Stimulated activated memory B cell treated with anti-CD40 and anti-IgM and Interleukin-4, amounts not matched to agents 10 μg/mL and 1 μg/mL and 100 μg/mL, for 72 hours (primary cell): ENCODE measurements at places on chromosomes 1 and 21.

DNA sequence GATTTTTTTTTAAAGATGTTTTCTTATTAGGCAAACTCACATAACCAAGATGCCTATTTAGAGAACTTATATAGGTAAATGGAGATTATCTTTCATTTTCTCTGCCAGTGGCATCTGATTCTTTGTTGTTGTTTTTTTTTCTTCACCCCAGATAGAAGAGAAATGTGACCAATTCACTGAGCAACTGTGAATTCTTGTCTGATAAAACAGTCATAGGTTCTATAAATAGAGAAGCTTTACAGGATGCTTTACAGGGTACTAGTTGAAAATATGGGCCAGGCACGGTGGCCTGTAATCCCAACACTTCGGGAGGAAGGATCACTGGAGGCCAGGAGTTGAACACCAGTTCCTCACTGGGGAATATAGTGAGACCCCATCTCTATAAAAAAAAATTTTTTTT is 50.7 kb upstream of the LAMC2 start:
- no peak for ATAC-seq

DNA sequence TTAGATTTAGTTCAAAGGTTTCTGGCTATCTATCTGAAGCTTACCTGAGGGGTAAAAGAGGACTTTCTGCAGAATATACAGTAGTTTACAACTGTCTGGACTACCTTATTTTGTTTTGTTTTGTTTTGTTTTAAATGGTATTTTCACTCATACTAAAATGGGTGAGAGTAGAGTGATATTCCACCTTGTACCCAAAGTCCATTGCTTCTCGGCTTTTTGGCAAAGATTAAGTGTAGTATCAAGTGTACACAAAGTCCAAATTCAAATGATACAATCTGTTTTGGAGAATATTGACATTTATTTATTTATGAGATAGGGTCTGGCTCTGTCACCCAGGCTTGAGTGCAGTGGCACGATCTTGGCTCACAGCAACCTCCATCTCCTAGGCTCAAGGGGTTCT is 11.7 kb upstream of the SMG7 start:
- no peak for ATAC-seq

DNA sequence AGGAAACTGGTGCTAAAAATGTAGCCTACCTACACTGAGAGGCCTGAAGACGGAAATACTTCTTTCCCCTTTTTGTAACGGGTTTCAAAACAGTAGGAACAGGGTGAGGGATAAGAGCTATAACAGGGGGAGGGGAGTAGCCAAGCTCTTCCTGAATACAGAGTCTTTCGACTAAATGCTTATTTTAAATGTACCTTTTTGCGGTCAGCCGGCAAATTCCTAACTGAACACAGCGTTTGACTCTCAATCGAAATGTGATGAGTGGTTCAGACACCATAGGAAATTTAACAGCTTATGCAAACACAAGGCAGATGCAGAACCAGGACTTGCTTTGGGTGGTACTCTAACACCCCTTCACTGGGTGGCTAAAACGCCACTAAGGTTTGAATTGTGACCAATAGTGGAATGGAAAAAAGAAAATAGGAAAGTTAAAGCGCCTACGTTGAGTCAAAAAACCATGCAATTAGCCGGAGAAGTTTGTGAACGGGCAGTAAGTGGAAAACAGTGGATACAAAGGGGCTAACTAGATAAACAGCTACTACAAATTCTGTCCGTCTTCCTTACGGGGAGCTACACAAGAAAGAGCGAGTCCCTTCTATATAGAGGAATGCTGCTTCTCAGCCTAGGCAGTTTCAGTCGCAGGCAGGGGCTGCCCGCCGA is 1.7 kb downstream of the EGLN1 start:
- no peak for ATAC-seq

GRCh38 chr1:62998845-62999649 is 215.1 kb downstream of the ATG4C start:
- no peak for ATAC-seq

DNA sequence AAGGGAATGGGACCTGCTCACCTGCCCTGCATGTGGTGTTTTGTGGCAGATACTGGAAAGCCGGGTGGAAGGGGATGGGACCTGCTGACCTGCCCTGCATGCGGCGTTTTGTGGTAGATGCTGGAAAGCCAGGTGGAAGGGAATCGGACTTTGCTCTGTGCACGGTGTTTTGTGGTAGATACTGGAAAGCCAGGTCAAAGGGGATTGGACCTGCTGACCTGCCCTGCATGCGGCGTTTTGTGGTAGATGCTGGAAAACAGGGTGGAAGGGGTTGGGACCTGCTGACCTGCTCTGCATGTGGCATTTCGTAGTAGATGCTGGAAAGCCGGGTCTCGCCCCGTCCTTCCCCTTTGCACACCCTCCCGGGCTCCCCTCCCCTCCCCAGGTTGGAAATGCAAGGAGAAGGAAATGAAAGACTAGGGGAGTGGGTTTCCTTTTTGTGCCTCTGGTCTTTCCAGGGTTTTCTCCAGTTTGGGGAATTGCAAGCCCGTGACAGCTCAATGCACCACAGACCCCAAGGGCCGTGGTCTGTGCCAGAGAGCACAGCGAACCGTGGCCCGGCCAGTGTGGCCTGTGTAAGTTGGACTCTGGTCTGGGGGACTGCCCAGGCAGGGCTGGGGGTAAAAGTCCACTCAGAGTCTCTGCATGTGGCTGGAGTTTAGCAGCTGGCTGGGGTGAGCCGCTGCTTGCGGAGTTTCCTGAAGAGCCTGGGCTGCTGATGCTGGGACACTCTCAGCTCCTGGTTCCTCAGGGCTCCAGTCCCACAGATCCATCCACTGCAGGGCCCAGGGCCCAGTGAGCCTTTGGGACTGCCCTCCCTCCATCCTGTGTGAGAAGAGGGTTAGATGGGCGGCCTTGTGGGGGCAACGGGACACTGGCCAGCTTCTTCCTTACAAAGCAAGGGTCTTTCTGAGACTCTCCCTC is 105.5 kb downstream of the CRYAA start:
- no peak for ATAC-seq

GRCh38 chr1:153355445-153356071 is 2.1 kb upstream of the S100A9 start:
- ATAC-seq = peak; percentile 82

- no peak for ATAC-seq
Measured at GRCh38 chr1:247096112-247096511, 8.0 kb downstream of the ZNF669 start.

DNA sequence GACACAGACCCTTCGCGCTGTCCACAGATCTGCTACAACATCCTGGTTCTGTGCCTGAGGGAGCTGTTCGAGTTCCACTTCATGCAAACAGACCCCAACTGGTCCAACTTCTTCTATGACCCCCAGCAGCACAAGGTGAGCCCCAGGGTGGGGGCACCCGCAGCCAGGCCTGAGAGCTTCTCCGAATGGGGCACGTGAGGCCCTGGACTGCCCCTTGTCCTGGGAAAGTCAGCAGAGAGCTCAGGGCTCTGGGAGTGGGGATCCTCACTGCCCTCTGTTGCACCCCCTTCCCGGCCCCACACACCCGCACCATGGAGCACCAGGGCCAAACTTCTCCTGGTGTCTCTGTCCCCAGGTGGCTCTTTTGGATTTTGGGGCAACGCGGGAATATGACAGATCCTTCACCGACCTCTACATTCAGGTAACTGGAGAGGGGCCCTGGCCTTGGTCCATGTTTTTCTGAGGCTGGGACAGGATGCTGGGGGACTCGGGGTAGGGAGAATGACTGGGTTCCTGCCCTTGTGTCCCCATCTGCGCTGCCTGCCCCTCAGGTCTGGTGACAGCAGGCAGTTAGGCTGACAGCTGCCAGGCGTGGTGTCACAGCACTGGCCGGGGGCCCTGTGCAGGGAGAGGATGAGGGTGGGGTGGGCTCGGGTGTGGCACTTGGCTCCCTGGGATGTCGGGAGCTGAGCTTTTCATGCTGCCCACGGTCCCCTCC is 44.6 kb downstream of the COQ8A start:
- no peak for ATAC-seq

DNA sequence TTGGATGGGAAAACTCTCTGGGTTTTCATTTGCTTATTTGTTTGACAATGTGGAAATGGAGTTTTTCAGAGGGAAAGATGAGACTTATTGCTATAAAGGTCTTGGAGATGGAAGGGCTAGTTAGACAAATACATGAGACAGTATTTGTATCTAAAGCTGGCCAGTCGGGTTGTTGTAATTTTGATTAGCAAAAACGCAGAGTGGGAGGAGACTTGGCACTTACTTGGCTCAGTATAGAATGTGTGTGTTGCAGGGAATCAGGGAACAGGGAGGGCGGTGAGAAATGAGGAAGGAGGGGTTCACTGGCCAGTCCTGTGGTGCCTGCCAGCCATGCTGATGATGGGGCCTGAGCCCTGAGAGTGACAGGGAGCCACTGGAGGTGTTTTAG is 6.0 kb upstream of the FOXE3 start:
- no peak for ATAC-seq

DNA sequence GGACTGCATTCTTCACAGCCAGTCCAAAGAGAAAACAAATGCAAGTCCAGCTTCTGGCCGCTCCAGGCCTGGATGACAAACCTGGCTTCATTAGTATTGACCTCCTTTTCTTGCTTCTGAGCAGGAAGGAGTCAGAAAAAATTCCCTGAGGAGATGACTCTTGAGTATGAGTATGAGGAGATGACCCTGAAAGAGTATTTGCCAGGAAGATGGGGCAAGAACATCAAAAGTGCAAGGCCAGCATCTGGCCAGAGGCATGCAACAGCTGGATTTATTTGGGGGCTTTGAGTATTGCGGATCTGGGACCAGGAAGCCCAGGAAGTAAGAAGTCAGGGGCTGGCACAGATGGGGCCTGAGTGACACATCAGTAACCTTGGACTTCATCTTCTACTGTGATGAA is 113.9 kb downstream of the GLIS1 start:
- no peak for ATAC-seq

DNA sequence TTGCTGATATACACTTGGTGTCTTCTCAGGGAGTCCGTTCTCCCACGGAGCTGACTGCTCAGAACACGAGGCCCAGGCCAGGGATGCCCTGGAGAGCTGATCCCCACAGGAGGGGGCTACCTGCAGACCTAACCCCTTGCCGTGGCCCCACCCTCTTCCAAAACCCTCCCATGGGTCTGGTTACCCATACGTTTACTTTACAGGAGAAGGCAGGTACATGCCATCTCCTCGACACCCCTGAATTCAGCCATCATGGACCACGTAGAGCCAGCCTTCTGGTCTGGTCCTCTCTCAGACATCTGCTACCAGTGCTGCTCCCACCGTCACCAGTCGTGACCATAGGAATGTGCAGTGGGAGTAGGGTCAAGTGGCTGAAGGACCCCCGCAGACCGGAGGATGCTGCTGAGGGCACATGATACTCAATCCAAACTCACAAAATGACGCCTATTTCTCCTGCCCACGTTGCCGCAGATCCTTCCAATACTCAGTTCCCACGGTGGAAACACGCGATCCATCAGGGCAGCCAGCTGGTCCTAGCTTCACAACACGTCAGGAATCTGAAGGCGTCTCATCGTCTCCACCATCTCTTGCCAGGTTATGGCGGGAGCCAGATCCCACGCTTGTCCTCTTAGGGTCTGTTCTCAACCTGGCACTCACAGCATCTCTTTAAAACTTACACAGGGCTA is 26.7 kb downstream of the PGBD5 start:
- ATAC-seq = no peak

GRCh38 chr21:45496151-45496967 is 45.9 kb downstream of the SLC19A1 start:
- no peak for ATAC-seq

DNA sequence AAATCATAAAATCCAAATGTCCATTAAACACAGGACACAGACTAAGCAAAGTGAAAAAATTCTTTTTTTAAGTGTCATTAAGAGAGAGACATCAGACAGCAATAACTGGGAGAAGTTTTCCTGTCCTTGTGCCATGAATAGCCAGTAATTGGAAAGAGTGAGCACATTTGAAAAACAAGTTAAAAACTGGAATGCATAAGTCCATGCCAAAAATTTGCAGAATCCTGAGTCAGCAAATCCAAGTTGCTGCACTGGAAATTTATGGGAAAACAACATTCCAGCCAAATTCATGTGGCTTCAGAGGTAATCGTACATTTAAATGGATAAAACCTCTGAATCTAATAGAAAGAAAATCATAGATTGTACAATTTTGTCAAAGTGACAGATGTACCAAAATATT is 291.4 kb downstream of the LRRC40 start:
- no peak for ATAC-seq

GRCh38 chr21:32426066-32426465 is 13.6 kb downstream of the EVA1C start:
- ATAC-seq = no peak

GRCh38 chr1:197671140-197671539 is 104.1 kb downstream of the DENND1B start:
- ATAC-seq = no peak

DNA sequence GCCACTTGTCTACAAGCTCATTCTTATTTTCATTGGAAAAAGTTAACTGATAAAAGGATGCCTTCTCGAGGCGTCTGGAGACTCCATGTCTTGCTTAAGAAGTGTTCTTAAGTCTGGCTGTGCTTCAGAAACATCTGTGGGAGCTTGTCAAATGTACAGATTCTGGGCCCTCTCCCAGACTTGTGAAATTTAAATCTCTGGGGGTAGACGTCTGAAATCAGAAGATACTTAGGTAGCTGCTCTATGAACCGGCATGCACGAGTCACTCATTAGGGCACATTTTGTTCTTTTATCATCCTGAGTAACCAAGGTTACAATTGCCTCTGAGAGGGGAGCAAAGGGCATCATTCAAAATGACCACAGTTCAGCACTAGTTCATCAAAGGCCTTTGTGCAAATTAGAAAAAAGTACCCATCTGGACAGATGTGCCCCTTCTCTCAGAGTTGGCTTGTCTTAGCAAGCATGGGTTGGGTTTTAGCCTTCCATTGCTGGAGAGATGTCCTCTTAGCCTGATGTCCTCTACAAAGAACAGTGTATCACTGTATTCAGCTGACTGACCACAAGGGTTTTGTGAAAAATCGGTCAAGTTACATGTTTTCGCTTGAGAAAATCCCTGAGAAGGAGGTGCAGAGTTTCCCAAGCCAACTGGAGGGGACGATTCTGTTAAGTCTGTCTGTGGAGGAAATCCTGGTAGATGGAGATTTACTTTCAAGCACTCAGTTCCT is 156.9 kb downstream of the ASTN1 start:
- no peak for ATAC-seq

DNA sequence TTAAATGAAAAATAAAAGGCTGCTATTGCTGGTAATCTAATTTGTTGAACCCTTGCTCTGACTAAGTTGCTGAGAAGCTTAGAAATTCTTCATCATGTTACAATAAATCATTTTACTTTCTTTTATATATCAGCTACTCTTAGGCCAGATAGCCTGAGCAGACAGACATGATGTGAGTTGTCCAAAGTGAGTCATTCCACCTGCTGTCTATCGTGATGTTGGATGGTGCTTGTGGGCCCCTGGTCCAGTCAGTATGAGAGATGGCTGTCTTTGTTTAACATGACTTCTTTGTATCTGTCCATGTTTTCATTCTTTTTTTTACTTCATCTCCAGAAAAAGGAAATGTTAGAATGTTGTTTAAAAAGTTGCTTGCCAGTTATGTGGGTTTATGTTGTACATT is 188.8 kb downstream of the ADGRL2 start:
- ATAC-seq = no peak

GRCh38 chr1:30738040-30738714 is 14.8 kb upstream of the MATN1 start:
- ATAC-seq = peak; percentile 32

GRCh38 chr1:92299477-92300150 is 755 bp downstream of the RPAP2 start:
- no peak for ATAC-seq

- no peak for ATAC-seq
Measured at GRCh38 chr21:45766501-45766900, 123.0 kb downstream of the PCBP3 start.
